SJSA1 (cell line): ENCODE measurements at places on chromosomes 16 and 17. TPM values are rescaled to one million over a fixed set of nuclear protein-coding genes. Genes with fewer than 3 reads are reported as not detected.

DNA sequence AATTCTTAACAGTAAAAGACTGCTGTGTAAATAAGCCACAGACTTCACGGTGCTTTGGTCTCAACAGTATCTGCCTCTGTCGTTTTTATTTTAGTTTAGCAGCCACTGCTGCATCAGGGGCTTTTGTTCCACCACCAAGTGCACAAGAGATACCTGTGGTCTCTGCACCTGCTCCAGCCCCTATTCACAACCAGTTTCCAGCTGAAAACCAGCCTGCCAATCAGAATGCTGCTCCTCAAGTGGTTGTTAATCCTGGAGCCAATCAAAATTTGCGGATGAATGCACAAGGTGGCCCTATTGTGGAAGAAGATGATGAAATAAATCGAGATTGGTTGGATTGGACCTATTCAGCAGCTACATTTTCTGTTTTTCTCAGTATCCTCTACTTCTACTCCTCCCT lies 7.9 kb downstream of the HERPUD1 start:
- no peak for DNase-seq

GRCh38 chr16:692356-693108 lies 2.3 kb upstream of the WDR24 start:
- DNase-seq: no peak

DNA sequence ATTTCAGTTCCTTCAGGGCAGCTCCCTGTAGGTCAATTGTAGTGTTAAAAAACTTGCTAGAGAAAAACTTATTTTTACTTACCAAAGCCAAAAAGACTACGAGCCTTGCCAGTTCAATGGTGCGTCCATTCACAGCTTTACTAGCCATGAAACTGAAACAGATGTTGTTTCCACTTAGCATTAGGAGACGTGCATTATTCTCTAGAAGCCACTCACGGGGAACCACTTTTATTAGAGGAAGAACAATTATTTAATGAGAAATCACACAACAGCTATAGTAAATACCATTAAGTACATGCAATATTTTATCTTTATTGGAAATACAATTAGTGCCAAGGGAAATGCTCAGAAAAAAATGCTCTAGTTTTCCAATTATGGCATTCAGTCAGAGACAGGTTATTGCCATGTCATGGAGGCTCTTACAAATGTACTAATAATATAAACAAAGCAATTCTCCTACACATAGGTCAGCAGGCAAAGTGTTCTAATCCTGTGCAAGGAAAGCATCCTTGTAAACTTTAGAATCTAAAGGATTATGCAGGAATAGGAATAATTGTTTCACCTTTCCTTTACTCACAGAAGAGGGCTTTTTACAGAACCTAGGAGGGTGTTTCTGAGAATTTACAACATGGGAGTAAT lies 17.4 kb downstream of the LASP1NB start:
- DNase-seq: no peak

- no peak for DNase-seq
Measured at GRCh38 chr17:63455417-63455816, 9.3 kb upstream of the CYB561 start.

- no peak for DNase-seq
Measured at GRCh38 chr17:5677620-5678019, 93.3 kb upstream of the NLRP1 start.

GRCh38 chr16:87570938-87571867 lies 31.1 kb upstream of the JPH3 start:
- DNase-seq: no peak

- peak; percentile 69 for DNase-seq
Measured at GRCh38 chr17:79811011-79811867, 14.4 kb upstream of the CBX8 start.

GRCh38 chr16:71430744-71431143 lies 11.1 kb downstream of the TLE7 start:
- no peak for DNase-seq

MMP28 gene
- total RNA-seq: 2.9 and 8.3 TPM in 2 replicates

HIGD1B gene
- total RNA-seq: not detected in 2 replicates

UMOD gene
- not detected in 2 replicates for total RNA-seq

MT1A gene
- total RNA-seq: not detected in 2 replicates
